ENCODE measurements at places on chromosomes 1 and 21. TPM values are rescaled to one million over a fixed set of nuclear protein-coding genes. Genes with fewer than 3 reads are reported as not detected.

DNA sequence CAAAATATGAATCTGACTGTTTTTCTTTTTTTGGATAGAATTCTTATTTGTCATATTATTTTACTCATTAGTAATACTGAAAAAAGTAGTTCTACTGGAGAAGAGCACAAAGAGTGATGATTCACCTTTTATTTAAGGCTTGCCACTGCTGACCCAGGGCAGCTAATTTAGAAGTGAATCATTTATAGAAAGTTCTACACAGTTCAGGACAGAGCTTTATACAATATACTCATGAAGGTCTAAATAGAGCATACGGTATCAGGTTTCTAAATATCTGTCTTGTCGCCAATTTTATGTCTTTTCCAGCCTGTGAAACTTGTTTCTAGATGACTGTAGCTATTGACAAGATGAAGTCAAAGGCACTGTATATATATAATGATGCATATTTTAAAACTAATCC is 25.0 kb downstream of the GIPC2 start:
- no peak for DNase-seq

The POU2F1 gene
- total RNA-seq: 25.0 TPM

The DPYD gene
- 39.2 TPM for total RNA-seq

DNA sequence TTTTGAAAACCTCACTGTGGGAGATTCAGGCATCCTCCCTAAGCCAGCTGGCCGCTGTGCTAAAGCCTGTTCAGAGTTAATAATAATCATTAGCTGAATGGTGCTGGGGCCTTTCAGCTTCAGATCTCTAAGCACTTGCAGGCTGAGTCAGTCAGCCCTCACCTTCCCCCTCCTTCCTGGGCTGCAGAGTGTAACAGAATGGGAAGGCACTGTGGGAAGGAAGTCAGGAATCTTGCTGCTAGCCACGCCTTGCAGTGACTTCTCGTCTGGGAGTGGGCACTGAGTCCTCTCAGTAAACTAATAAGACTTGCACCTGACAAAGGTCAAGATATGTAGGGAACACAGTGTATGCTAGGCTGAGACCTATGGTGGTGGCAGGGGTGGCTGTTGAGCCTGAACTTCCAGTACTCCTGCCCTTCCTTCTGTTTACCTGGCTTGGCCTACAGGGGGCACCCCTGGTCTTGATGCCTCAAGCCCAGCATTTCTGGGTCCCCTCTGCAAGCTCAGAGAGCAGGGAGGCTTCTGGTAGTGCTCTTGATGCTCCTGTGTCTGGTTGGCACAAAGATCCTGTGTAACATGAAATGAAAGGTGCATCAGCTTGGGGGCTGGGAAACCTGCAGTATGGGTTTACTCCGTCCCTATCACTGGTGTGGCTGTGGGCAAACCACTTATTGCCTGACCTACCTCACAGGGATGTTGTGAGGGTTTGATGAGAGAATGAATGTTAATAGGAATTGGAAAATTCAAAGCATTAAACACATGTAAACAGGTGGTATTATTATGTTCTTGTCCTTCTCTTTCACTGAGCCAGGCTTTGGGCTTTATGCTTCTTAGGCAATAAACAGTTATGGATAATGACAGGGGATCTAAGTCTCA is 6.0 kb downstream of the CYB561D1 start:
- no peak for DNase-seq

DNA sequence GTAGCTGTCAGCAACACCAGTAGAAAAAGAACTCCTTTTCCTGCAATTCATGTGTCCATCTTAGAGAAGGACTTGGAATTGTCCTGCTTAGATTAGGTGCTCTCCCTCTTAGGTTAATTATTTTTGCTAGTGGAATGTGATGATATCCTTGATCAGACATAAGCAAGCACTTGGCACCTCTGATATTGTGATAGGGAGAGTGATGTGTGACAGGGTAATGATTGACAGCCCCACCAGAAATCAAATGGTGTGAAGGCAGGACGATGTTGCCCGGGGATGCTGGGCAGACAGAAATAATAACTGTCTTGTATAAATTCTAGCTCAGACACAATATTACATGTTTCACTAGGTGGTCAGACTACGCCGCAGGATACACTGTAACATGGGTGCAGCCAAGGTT is 4.4 kb downstream of the TYW3 start:
- no peak for DNase-seq

GRCh38 chr1:2480236-2480985 is 4.3 kb downstream of the PLCH2 start:
- DNase-seq: no peak

DNA sequence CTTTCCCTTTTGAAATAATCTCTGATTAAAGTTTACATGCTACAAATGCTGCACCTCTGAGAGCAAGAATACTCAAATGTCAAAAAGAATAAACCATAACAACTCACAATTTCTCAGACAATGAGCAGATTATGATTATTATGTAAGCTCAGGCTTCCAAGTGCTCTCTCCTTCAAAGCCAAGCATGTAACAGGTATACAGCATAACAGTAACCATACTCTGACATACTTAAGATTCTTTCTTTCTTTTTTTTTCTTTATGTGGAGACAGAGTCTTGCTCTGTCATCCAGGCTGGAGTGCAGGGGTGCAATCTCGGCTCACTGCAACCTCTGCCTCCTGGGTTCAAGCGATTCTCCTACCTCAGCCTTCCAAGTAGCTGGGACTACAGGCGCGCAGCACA is 155.4 kb downstream of the EIF4G3 start:
- no peak for DNase-seq

DNA sequence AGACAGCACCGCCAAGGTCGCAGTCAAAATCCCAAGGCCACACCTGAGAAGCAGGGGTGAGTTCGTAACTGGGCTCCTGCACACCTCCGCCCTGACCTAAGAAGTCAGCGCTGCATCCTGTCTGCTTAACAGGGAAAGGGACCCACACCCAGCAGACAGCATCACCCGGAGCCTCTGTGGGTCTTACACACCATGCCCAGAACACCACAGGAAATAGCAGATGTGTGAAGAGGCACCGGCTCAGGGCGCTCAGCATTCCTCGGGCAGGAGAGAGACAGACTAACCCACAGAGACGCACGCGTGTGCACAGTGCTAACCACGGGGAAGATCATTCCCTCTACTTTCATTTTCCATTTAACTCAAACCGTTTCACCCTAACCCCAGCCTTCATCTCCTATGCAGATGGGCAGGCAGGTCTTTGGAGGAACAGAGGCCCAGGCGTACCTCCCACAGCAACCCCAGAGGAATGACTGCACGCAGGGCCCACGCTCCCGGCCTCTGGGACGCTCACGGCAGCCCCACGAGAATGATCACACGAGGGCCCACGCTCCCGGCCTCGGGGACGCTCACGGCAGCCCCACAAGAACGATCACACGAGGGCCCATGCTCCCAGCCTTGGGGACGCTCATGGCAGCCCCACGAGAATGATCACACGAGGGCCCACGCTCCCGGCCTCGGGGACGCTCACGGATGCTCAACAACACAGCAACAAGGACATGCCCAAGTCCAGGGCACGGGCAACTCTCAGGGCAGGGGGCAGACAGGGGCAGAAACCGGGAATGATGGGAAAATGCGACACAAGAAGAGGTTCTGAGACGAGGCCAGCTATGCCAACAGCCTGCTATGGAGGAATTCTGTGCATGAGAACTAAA is 20.9 kb downstream of the POFUT2 start:
- DNase-seq: peak; percentile 51

DNA sequence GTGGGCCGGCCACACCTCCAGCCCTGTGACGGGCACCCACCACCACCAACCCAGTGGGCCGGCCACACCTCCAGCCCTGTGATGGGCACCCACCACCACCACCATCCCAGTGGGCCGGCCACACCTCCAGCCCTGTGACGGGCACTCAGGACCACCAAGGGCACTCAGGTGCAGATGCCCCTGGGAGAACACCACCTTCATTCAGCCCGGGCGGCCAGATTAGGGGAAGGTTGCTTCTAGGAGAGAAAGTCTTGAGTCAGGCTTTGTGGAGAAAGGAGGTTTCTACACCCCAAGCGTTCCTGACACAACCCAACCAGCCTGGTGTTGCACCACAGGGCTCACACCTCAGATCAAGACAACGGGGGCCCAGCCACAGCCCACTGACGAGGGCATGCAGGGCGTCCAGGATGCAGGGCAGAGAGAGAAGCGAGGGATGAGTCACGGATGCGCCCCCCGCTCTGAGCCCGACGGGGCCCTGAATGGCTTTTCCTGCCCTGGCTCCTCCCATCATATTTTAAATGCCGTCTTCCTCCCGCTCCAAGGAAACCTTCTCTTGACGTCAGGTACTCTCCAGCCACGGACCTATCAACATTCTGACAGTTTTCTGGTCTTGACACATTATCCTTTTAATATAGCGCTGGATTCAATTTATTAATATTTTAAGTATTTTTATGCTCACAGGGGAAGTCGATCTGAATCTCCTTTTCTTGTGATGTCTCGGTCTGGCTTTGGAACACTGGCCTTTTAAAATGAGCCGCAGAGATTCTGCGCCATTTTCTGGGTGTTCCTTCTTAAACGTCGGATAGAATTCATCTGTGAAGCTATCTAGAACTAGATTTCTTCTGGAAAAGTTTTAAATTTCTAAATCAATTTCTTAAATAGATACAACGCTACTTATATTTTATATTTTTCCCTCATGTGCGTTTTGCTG is 631 bp upstream of the SPATC1L start:
- peak; percentile 91 for DNase-seq
